Stimulated activated CD8-positive, alpha-beta memory T cell treated with anti-CD3 and anti-CD28 coated beads, Interleukin-4, amount 100 ng/mL, for 4 hours (primary cell): ENCODE measurements at places on chromosomes 16 and 17.

- no peak for DNase-seq
Observed at GRCh38 chr16:67019171-67019570, 9.8 kb upstream of the CBFB start.

GRCh38 chr17:43125133-43125966, at the start of gene BRCA1:
Gene BRCA1, minus strand, starts transcription at chr17:43125364. Its CDS starts 1,268 bp downstream, at chr17:43124096.
- peak; percentile 90 for DNase-seq

DNA sequence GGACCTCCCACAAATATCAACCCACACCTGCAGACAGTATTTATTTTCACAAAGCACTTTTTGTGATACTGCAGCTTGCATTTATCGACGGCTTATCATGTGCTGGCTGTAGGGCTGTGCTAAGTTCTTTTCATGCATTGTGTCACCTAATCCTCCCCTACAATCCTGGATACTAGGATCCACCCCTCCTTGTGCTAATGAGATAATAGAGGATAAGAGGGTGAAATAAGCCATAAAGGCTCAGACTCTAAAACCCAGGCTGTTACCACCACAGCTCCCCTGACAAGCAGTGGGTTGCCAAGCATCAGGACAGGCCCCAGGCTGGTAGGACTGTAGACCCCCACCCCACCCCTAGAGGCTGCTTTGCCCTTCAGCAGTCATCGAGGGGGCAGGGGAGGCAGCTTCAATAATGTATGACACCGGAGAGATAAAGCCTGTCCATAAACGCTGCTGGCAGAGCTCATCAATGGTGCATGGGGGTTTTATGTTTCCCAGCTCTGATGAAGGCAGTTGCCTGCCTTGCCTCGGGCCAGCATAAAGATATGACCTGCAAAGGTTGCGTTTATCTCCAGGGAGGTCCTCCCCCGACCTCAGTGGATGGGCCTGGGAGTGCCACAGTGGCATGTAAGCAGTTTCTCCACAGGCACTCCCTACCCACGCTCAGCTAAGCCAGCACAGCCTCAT, 73.9 kb upstream of the C16orf82 start:
- DNase-seq = no peak

GRCh38 chr17:46983782-46984181, 4.7 kb upstream of the RPRML start:
- no peak for DNase-seq

GRCh38 chr17:7903154-7904103, 12.7 kb downstream of the RNF227 start:
- DNase-seq = no peak

GRCh38 chr17:77568540-77568939, 390.0 kb upstream of the TNRC6C start:
- DNase-seq = no peak

GRCh38 chr17:9218064-9218635, 196.8 kb downstream of the NTN1 start:
- no peak for DNase-seq

DNA sequence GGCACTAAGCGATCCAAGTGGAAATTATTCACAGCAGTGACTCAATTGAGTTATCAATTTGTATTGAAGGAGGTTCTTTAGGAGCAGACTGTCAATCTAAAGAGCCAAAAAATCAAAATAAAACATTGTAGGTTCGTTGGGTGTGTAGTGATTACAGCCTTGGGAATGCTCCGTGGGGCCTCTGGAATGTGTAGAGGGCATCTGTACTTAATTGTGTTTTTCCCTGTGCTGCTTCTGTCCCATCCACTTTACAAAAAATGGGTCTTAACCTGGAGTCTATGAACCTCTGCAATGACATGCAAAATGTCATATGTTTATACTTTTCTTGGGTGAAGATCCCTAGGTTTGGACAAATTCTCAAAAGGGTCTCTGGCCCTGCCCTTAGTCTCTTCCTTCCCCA, 215.1 kb downstream of the CCDC182 start:
- DNase-seq = no peak

DNA sequence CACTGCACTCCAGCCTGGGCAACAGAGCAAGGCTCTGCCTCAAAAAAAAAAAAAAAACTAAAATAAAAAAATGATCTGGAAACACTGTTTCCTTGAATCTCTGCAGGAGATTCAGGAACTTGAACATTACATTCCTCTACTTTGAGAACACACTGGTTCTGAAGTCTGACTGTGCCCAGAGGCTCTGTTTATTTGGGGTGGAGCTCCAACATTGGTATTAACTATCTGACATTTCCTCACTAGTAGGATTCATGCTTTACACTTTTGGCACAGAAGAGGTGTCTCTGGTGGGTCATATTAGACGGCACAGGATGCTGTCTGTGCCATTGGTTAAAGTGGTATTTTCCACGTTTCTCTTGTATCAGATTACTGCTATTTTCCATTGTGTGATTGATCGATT, 10.4 kb downstream of the SULT1A2 start:
- no peak for DNase-seq

DNA sequence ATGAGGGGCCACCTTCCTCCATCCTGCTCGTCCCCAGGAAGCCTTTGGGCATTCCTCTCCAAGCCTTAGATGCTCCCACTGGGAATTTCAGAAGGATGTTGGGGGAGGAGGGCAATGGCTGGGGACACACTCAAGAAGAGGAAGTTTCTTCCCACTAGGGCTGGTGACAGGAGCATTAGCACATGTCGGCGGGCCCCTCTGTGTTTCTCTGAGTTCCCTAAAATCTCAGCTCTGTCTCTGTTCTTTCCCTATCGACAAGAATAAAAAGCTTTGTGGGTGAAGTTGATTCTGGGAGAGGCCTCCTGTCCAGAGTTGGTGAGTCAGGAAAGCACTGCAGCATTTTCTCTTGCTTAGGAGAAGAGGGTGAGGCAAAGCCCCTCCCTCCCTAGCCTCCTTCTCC, 19.7 kb upstream of the C17orf107 start:
- no peak for DNase-seq

DNA sequence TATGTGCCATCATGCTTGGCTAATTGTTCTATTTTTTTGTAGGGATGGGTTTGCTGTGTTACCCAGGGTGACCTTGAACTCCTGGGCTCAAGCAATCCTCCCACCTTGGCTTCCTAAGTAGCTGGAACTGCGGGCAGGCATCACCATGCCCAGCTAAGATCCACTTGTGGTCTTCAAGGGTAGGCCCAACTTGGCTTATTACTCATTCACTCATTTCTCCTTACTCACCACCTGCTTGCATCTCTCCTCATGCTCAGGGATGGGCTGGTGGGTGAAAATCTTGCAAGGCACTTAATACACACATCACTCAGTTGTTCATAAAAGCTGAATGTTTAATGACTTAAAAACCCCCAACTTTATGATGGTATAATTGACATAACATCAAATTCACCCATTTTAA, 207.8 kb downstream of the SHISA9 start:
- DNase-seq = no peak
